Right hindlimb (tissue), 1 donor: ENCODE measurements at places on chromosomes 6 and 20.

DNA sequence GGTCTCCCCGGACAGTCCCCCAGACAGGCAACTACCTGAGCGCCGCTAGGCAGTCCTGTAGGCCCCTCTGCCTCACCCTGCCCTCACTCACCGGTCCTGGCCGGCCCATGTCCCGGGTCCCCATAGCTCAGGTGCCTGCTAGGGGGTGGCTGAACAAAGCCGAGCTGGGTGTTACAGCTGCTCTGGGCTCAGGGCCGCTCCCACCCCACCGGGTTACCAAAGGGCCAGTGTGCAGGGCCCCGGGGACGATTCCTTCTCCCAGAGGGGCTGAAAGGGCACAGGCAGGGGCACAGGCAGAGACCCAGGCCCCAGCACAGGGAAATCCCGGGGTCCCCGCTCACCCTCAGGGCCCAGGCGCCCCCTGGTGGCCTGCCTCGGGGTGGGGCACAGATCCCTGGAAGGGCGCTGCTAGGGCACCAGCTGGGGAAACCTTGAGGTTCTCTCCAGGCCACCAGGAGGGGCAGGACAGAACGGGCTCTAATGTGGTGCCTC lies 118.4 kb downstream of the GRM4 start:
- no peak for DNase-seq

GRCh38 chr20:33676121-33676520 lies 1.9 kb upstream of the NECAB3 start:
- no peak for DNase-seq

DNA sequence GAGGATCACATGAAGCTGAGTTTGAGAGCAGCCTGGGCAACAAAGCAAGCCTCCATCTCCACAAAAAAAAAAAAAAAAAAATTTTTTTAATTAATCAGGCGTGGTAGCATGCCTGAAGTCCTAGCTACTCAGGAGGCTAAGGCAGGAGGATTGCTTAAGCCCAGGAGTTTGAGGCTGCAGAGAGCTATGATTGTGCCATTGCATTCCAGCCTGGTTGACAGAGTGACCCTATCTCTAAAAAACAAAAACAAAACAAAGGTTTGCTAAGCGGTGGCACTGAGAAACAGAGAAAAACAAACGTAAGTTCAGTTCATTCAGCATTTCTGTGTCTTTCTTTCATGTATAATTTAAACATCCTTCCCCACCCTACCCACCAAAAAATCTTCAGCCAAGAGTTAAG lies 78.4 kb downstream of the ANKS1A start:
- no peak for DNase-seq

DNA sequence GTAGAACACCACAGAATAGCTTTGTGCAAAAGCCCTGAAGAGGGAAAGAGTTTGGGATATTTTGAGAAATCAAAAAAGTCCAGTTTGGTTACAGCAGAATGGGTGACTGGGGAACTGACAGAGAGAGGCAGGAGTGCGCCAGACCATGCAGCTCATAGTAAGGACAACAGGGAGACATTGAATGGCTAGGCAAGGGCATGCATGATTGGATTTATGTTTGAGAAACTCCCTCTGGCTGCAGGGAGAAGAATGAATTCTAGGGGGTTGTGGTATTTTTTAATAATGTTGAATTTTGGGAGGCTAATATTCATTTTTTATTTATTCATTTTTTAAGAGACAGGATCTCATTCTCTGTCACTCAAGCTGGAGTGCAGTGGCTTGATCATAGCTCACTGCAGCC lies 49.9 kb downstream of the TGM2 start:
- DNase-seq = no peak

GRCh38 chr6:52164319-52165094 lies 21.7 kb upstream of the IL17A start:
- DNase-seq = no peak

DNA sequence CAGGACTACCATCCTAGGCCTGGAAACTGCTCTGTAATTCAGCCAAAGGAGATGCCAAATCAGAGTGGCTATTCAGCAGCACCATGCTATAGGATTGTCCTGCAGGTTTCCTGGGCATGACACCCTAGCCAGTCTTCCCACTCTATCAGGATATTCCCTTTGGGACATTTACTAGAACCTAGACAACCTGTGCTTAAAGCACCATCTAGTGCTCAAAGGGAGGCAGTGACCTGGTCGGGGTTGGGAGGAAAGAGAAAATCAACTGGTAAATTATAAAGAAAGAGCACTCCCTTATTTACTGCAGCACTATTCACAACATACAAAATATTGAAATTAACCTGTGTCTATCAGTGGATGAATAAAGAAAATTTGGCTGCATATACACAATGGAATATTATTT lies 67.2 kb upstream of the SMLR1 start:
- no peak for DNase-seq

DNA sequence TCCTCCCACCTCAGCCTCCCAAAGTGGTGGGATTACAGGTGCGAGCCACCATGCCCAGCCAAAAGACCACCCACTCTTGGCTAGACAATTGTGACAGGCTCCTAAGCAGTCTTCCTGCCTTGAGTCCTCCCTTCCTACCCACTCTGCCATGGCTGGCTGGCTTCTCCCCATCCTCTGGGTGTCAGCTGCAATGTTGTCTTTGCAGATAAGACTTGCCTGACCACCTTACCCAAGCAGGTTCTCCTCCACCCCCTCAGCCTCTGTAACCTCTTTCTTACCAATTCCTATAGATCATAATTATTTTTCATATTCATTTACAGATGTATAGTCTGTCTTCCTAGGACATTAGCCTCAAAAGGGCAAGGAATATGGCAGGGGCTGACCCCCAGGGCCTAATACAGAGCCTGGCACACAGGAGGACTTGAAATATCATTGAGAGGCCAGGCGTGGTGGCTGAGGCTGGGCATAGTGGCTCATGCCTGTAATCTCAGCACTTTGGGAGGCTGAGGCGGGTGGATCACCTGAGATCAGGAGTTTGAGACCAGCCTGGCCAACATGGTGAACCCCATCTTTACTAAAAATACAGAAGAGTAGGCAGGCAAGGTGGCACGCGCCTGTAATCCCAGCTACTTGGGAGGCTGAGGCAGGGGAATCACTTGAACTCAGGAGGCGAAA lies 28.7 kb upstream of the SPAG4 start:
- DNase-seq = no peak

DNA sequence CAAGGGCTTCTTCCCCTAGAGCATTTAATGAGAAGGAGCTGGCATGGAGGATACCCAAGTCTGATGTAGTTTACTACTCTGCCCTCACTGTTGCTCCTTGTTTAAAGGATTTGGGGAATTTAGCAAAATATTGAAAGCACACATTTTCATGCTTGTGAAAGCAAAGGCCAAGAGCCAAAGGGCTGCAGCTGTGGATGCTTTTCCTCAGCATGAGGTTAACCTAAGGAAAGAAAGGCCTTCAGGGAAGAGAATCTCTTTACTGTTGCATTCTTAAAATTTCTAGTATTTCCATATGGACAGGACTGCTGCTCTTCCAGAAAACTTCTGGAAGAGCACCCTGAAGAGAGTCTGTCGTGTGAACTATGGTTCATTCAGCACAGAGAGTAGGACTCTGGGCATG lies 45.9 kb upstream of the SASH1 start:
- DNase-seq = peak; percentile 67

DNA sequence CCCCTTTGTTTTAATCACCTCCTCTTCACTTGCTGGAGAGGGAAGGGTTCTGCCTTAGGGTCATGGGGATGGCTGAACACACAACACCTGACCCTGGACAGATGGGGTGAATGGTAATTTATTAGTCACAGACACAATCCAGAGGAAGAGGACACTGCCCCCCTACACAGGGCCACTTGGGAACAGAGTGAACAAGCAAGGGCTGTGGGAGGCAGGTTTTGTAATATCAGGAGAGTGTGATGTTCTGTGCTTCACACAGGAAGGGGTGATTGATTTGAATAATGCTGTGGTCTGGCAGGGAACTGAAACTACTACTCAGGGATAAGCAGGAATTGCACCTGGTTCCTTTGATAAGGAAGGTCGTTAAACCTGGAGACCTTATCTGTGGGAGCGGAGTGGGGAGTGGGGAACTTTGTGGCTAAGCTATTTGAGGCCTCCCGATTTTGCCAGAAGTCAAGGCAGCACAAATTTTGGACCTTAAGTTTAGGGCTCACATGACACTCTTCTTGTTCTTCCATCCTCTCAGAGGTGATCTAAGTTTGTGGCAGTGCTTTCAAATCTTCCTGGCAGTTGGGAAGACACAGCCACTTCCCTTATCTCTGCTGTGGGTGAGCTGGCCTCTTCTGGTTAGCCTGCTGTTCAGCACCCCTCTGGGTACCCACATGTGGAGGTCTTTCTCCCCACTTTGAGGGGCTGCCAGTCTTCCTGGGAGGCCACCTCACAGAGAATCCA lies 77.8 kb downstream of the CD164 start:
- DNase-seq = no peak

GRCh38 chr6:50141100-50141499 lies 91.4 kb upstream of the DEFB112 start:
- no peak for DNase-seq

DNA sequence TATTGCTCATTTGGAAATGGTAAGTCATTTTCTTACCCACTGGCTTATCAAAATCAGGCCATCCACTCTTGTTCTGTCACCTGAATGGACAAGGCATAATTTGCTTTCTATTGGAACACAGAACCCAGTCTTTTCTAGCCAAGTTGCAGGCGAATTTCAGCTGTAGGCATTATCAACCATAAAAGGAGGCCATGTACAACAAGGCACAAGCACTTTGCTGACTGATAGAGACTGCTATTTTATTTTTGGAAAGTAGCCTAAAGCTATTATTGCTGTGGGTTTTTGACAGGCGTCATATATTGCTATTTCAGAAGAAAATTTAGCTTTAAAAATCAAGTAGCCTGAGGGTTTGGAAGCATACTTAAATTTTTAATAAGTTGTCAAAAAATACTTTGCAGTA lies 344.2 kb downstream of the HDGFL1 start:
- DNase-seq = no peak

DNA sequence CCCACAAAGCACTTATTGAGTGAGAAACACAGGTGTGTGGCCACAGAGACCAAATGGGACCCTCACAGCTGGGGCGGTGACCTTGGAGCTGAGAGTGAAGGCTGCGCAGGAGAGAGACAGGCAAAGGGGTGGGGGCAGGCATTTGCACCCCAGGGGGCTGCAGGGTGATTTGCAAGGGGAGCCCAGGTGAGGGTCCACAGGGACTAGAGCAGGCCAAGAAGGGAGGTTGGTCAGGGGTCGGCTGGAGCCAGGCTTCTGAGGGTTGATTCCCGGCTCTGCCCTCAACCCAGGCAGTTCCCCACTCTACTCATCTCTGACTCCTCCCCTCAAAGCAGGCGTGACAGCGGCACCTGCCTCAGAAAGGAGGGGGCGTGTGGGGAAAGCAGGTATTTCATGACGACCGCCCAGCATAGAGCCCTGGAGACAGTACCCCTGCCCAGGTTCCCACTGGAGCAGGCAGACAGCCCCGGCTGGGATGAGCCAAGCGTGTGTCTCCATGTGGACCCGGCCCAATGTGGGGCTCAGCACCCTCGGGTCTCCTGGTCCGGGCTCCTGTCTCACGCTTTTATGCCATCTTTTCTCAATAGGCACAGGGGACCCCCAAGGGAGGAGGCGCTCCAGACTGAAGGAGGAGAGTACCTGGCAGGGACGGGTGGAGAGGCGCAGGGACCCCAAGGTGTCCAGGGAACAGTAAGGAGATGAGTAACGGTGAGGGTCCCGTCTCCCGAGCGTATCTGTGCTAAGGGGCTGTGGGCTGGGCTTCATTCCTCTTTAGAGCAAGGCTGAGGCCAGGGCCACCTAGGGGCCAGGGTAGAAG lies 3.1 kb upstream of the MRGBP start:
- DNase-seq = no peak

- no peak for DNase-seq
These were observed 2.0 kb downstream of the NCOA3 start for GRCh38 chr20:47503685-47504084.

GRCh38 chr6:111870742-111871064 lies 2.5 kb downstream of the FYN start:
- DNase-seq = no peak

GRCh38 chr6:68238097-68238601 lies 396.9 kb upstream of the ADGRB3 start:
- DNase-seq = no peak
